Mesothelial cell of epicardium (in vitro differentiated cells): ENCODE measurements at places on chromosomes 4 and X.

DNA sequence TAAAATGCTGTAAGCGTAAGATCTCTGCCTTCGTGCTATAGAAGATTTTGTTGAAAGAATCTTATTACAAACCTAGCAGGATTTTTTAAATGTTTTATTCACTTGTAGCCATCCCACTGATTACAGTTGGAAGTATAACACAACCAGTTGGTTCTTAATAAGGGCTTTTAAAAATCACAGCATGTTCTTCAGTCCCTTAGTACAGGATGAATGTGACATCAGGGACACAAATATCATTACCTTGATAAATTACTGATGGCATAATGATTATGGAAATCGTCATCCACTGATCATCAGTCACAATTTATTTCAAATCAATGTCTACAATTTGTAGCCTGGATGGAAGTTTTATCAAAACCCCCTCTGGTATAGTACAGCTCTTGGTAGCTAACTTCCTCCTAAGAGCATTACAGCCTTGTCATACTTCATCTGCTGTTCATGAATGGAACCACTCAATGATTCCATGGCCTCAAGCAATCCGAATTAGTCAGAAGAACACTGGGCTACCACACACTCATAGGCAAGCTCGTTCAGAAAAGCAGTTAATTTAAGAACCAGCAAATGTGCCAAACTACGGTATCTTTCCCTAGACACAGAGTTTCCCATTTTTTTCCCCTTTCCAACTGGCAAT lies 389.2 kb upstream of the TENM3 start:
- no peak for DNase-seq

DNA sequence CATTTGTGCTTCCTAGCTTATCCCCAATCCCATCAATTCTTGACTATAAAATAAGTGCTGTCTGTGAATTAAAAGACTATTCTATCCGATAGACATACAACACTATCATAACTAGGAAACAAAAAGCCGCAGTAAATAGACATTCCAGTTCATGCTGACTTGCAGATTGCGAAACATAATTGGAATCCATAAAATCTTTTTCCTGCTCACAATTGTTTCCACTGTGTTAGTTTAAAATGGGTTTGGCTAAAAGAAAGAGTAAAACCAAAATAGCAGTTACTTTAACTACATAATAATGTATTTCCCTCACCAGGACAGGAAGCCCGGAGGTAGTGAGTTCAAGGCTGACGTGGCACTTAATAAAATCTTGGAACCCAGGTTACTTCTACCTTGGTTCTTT lies 17.2 kb downstream of the SMIM31 start:
- DNase-seq: no peak

GRCh38 chr4:166198041-166198440 lies 325.0 kb downstream of the TLL1 start:
- DNase-seq: no peak

- DNase-seq: no peak
Measured at GRCh38 chr4:81538716-81539427, 67.2 kb upstream of the RASGEF1B start.

GRCh38 chrX:69016293-69016941 lies 148.8 kb downstream of the PJA1 start:
- peak; percentile 27 for DNase-seq

DNA sequence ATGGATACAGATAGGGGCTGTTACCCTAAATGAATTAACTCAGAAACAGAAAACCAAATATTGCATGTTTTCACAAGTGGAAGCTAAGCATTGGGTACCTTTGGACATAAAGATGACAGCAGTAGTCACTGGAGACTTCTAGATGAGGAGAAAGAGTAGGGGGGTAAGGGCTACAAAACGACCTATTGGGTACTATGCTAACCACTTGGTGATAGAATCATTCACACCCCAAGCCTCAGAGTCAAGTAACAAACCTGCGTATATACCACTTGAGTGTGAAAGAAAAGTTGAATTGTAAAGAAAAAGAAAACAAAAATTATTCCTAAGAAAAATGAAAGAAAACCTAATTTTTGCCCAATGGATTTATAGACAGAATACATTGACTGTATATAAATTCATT lies 7.7 kb upstream of the ARAP2 start:
- DNase-seq: no peak

GRCh38 chr4:110170861-110171260 lies 27.6 kb downstream of the ELOVL6 start:
- DNase-seq: no peak

DNA sequence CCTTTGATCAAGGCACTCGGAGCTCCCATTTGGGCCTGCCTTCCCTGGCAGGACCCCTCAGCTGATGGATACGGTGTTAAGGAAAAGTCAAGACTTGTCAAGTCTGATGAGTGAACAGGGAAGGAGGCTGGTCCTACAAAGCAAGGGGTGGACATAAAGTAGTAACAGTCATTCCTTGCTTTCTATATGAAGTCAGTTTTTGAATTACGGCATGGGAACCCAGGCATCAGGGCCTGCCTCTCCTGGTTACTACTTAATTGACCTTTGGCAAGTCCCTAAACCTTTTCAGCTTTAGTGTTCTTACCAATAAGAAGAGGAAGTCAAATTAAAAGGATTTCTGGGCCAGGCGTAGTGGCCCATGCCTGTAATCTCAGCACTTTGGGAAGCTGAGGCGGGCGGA lies 7.0 kb downstream of the CHST7 start:
- no peak for DNase-seq

- DNase-seq: no peak
Measured at GRCh38 chrX:29870608-29871007, 344.8 kb upstream of the MAGEB2 start.

DNA sequence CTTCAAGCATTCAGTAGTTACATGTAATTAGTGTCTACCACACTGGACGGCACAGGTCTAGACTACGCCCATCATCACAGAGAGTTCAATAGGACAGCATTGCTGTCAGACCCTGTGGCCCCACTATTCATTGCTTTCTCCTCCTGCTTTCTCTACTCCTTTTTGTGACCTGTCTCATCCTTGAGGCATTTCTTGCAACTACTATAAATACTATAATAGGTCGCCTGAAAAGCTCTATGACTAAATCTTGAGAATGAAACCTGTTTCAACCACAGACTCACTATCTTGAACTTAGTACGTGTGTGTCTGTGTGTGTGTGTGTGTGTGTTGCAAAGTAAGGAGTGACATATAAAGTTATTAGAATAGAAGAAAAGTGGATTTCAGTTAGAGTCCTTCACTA lies 252.9 kb upstream of the KLF3 start:
- no peak for DNase-seq

- DNase-seq: no peak
Measured at GRCh38 chrX:12153741-12154140, 15.5 kb downstream of the FRMPD4 start.

- no peak for DNase-seq
Measured at GRCh38 chr4:18844726-18845125, 823.2 kb upstream of the LCORL start.

DNA sequence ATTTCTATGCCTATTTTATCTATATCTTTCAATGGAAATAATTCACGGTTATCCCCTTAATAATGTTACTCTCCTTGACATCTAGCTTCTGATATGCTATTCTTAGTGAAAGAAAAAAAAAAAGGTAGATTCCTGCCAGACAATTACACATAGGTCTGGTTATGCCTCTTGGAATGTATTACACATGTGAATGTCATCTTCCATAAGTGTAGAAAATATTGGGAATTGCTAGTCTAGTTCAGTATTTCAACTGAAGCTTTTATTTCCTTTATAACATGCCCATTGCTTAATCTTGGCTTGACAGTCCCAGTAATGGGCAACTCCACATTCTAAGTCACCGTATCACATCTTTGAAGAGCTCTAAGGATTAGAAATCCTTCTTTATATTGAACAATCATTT lies 25.4 kb upstream of the PPP1R2C start:
- DNase-seq: no peak

GRCh38 chrX:63754136-63754859 lies 30.7 kb downstream of the ARHGEF9 start:
- DNase-seq: no peak

- DNase-seq: no peak
Measured at GRCh38 chrX:122622795-122623194, 561.3 kb upstream of the GRIA3 start.

DNA sequence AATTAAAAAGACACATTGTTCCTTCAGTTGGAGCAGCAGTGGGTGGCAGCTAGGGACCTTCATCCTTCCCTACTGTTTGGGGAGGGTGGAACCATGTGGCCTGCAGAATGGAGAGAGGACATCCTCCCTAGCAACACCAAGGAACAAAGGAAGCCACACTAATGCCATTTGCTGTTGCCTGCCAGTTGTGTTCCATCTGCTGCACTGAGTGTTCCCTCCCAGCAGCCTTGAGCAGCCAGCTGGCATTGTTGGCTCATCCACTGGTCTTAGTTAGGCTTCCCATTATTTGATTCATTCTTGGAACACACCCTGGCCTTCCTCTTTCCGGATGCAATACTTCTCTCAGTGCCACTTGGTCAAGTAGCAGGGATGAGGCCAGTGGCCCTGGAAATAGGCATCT lies 25.0 kb upstream of the HMGB3 start:
- DNase-seq: no peak

DNA sequence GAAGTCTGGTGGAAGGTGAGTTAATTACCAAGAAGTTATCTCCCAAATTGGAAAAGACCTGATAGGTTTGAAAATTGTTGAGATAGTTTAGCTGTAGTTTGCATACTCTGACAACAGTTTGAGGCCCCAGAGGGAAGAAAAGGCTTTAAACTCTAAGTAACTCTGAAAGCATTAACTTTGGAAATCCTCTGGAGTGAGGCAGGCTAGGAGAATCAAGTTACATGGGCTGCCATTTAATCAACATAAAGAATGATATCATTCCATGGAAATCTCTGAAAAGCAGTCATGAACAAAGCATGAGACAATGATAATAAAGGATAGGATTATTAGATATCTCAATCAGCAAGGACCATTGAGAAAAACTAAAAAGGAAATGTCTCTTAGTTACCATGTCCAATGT lies 647.1 kb downstream of the ANKRD50 start:
- no peak for DNase-seq

DNA sequence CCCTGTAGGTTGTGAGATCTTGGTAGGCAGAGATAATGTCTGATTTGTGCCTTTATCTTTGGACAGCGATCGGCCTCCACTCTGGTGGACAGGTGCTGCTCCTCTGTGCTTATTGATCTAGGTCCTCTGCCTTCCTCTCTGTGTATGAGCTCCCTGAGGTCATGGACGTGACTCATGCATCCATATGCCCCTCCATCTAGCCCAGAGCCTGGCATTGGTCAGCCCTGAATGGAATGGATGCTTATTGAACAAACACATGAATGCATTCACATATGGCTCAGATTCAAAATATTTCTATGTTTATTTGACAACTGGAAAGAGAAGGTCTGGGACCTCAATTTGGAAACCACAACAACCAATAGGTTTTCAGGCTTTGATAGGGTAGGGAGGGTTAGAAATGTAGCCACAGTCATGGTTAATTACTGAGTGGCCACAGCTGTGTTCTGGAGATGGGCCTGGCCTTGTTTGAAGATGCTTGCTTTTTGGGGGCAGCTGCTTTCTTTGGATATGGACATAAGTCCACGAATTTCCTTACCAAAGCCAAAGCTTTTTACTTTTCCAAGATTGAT lies 76.2 kb downstream of the SEL1L3 start:
- DNase-seq: no peak

- no peak for DNase-seq
Measured at GRCh38 chr4:115720611-115721010, 607.2 kb upstream of the NDST4 start.

GRCh38 chr4:4507923-4508322 lies 33.9 kb downstream of the STX18 start:
- no peak for DNase-seq

GRCh38 chrX:138761380-138761779 lies 49.9 kb upstream of the FGF13 start:
- no peak for DNase-seq

DNA sequence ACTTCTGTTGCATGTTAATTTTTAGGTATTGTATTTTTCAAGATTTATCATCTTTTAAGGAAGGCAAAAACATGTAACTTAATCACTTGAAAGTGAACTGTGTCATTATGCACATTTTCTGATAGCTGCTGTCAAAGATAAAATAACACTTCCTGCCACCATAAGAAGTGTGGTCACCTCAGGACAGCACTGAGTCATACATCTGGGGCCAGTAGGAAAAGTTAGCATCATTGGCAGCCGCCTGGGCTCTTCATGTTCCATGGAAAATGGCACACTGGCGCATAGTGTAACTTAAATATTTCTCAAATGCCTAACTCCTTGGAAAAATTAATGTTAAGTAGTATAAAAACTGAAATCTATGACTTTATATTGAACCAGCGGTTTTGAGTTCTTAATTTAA lies 24.2 kb downstream of the CNKSR2 start:
- DNase-seq: no peak

DNA sequence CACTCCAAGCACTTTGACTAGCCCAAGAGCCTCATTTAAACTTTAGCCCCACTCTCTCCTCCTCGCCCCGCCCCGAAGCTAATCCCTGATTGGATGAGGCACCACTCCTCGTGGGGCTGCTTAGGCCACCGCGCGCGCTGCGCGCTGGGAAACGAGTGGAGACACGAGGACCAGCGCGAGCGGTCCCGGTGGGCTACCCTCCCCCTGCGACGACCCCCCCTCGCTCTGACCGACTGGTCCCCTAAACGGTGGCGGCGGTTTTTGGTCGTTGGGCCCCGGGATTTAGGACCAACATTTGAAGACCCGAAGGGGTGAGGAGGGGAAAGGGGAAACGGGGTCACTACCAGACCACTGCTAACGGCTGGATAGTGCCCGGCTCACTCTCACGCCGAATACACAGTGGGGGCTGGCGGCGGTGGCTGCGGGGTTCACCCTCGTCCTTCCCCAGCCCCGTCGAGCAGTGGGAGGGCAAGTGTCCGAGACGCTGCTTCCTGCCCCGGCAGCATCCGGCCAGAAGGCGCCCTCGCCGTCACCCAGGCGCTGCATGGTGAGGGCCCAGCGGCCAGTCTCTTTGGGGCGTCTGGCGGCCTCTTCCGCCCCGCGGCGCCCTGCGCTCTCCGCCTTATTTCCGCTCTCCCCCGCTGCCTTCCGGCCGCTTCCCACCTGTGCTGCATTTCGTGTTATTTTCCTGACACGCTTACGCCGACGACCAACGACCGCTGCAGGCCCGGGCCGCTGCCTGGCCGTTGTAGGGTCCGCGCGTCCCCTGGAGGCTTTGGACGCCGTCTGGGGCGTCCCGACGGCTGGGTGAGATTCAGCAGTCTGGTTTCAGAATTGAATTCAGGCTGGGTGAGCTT lies at the start of gene RBM46:
RBM46 (plus strand) TSS at position 147 of the 857 bp plus-strand sequence. CDS start 15,481 bp downstream, outside the sequence.
- no peak for DNase-seq

GRCh38 chr4:87419578-87420249 lies 2.7 kb upstream of the NUDT9 start:
- DNase-seq: no peak

DNA sequence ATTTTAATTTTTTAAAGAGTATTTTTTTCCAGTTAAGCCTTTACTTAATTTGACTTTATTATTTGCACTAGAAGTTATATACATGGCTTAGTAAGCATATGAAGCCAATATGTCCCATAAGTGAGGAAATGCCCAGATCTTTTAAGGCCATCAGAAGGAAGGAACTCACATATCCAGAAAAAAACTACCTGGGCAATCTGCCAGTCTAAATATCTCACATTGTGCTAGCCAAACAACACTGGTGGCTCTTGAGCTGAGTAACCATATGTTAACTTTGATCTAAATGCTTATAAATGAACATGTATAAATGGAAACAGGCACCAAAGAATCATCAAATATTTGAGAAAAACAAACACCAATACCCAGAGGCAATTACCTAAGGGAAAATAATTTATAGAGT lies 138.6 kb upstream of the APOOL start:
- DNase-seq: no peak

- no peak for DNase-seq
Measured at GRCh38 chr4:76639288-76639687, 204.3 kb downstream of the SHROOM3 start.

- DNase-seq: no peak
Measured at GRCh38 chr4:55071951-55072350, 53.4 kb downstream of the KDR start.

- DNase-seq: no peak
Measured at GRCh38 chr4:4248885-4249203, 821 bp upstream of the TMEM128 start.
